T-helper 2 cell (primary cell): ENCODE measurements at places on chromosomes 2 and 18.

- no peak for DNase-seq
Observed at GRCh38 chr18:64713284-64713683, 564.4 kb upstream of the LINC00305 start.

DNA sequence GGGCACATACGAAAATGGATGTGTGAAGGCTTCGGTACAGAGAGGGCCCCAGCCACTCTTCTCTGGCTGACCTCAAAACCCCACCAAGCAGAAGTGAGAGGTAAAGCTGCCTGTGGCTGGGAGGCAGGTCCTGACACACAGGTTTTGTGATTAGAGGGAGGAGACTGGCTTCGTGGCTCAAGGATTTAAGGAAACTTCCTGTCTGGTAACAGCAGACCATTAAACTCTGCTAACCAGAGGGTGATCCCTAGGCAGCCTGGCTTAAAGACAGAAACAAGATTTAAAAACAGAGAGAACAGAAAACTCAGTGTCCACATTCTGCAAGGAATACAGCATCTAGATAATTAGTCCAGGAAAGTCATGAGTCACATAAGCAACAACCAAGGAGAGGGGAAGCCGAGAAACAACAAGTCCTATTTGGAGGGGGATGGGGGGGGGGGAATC is 101.9 kb downstream of the NFATC1 start:
- DNase-seq, result no peak

- DNase-seq, result no peak
Observed at GRCh38 chr2:126802774-126803433, 95.8 kb upstream of the TEX51 start.

GRCh38 chr2:39618736-39619135 is 47.0 kb upstream of the TMEM178A start:
- DNase-seq, result no peak

- DNase-seq, result no peak
Observed at GRCh38 chr2:136444323-136444722, 321.0 kb upstream of the THSD7B start.

GRCh38 chr2:5372141-5372540 is 320.0 kb upstream of the SOX11 start:
- DNase-seq, result no peak

GRCh38 chr2:136765256-136766072 is at the start of gene THSD7B:
THSD7B (plus strand) TSS chr2:136765545; CDS start chr2:136882179, 116,634 bp downstream.
- DNase-seq, result no peak

GRCh38 chr2:215590010-215590745 is 154.3 kb upstream of the FN1 start:
- no peak for DNase-seq

DNA sequence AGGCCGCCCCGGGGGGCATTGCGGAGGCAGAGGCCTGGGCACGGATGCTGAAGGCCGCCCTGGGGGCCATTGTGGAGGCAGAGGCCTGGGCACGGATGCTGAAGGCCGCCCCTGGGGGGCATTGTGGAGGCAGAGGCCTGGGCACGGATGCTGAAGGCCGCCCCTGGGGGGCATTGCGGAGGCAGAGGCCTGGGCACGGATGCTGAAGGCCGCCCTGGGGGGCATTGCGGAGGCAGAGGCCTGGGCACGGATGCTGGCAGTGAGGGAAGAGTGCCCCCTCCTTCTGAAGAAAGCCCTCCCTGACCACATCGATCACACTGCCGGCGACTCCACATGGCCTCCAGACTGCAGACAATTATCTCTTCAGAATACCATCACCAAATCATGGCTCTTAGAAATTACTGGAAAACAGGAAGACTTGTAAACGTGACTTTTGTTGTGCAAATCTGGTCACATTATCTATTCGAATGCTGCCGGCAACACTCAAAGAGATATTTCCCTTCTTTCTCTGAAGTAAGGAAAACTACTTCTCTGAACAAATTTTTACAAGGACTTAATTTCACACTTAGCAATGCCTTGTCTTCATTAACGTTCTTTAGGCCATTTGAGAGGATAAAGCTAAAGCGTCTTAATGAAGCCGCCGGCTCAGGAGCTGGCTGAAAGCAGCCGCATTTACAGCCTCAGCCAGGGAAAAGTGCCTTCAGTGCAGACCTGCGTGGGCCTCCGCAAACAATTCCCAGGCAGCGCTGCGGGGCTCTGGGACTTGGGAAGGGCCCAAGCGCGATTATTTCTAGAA is 18.1 kb upstream of the SNTG2 start:
- DNase-seq, result no peak

DNA sequence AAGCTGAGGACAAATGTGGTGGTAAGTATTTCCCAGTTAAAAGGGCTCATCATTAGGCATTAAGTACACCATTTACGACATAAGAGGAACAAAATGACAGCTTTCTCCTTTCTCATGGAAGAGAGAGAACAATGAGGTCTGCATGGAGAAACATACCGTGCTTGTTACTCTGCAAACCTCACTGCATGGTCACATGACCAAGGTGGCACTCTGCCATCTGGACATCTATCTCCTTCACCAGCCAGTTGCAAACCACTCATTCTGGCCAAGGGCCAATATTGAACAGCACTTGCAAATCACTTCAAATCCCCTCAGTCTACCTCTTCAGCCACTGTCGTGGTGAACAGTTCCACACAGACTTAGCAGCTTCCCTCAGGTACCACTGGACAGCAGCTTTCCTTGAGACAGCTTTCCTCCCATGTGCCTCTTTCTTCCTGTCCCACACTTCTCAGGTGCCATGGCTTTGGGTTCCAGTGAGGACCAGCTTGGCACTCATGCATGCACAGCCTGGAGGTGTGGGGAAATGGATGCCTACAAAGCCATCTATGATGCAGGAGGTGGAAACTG is 29.5 kb upstream of the DPP4 start:
- no peak for DNase-seq

DNA sequence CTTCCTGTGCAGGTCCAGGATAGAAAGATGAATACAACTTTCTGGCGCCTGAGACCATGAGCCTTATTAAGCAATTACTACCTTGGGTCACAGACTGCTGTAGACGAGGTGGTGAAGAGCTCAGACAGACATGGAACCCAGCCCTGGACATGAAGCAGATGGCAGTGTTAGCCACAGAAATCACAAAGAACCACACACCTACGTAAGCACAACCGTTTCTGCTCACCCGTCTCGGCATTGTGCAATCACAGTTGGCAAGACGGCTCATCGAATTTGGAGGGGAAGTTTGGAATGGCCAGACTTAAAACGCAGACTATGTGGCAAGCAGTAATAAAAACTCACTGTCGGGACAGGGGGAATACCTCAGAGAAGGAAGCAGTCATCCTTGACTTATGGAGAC is 24.3 kb upstream of the ASPRV1 start:
- no peak for DNase-seq

DNA sequence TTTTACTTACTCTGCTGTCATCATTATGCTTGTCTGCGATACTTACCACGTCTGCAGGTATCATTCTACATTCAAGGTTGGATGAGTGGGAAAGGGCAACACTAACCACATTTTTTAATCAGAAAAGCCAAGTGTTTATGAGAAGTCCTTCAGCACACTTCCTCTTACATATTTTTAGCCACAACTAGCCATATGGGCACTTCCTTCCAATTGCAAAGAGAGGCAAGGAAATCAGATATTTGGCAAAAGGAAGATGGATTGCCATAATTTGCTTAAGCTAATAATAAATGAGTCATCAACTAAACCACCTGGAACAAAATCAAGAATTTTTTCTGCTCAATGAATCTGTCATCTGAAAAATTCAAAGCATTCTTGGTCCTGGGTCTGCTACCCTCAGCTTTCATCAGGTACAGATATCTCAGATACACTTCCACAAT is 16.7 kb upstream of the MRO start:
- DNase-seq, result no peak

- no peak for DNase-seq
Observed at GRCh38 chr2:117855886-117856285, 41.4 kb downstream of the DDX18 start.

DNA sequence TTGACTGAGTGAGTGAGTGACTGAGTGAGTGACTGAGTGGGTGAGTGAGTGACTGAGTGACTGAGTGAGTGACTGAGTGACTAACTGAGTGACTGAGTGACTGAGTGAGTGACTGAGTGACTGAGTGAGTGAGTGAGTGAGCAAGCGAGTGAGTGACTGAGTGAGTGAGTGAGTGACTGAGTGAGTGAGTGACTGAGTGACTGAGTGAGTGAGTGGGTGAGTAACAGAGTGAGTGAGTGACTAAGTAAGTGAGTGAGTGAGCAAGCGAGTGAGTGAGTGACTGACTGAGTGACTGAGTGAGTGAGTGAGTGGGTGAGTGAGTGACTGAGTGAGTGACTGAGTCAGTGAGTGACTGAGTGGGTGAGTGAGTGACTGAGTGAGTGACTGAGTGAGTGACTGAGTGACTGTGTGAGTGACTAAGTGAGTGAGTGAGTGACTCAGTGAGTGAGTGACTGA is 11.9 kb downstream of the MAL start:
- DNase-seq, result no peak

GRCh38 chr18:519019-519879 is 18.7 kb upstream of the COLEC12 start:
- DNase-seq, result no peak

DNA sequence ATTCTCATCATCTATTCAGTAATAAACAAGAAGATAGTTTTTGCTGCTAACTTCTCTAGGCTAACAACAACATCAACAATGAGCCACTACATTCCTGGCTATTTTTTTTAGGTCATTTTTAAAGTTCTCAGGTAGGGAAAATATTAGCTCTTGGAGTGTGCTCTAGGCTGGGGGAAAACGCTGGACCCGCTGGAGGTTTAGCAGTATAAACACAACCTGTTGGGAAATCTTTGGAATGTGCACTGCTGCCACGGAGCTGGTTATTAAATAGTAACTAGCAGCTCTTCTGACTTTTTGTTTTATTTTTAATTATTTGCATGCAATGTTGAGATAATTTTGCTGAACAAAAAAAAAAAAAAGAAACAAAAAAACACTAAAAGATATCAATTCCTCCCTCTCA is 892.1 kb upstream of the ACVR2A start:
- no peak for DNase-seq

DNA sequence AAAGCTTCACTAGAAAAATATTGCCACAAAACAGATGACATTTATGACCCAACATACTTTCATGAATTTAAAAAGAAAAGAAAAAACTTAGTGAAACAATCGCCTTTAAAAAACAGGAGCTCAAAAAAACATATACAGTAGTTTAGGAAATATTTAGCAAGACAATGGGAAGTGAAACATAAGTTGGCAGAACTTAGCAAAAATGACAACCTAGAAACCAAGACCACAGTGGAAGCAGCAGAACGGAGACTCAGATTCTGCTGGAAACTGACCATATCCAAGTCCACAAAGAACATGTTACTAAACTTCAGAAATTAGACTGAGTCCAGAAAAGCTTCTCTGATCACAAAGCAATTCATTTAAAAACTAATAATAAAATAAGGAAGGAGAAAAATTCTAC is 41.8 kb upstream of the CTAGE1 start:
- no peak for DNase-seq

- no peak for DNase-seq
Observed at GRCh38 chr2:86628091-86628522, 4.4 kb upstream of the RNF103 start.

DNA sequence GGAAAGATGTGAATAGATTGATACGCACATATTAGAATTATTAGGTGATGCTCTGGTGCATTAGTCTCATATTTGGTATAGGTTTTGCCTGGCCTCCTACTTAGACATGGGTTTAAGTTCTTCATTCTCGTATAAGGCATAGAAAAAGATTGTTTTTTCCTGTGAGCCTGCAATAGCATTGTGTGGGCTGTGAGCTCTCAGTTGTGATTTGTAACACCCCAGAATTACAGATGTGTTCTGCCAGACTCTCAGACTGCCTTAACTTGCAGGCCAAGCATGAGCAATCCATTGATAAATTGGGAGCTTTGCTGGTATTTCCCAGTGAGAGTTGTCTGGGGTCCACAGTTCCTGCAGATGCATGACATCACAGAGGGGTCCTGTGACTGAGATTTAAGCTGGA is 95.7 kb downstream of the MAPRE2 start:
- no peak for DNase-seq

DNA sequence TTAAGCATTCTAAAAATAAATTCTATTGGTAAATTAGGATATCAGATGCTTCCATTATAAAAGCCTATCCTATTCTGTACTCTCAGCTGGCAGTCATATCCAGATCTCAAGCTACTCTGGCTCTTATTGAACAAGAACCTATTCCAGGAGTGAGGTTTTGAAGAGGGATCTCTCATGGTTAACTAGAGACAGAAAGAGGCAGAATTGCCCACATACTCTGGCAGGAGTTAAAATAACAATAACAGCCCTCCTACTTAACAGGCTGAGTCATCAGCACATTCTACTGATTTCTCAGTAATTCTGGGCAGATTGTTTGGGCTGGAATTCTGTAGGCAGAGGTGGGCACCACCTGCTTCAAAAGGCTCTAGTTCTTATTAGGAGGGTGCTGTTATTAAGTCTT is 142.0 kb upstream of the UNC80 start:
- no peak for DNase-seq

GRCh38 chr2:29443151-29443550 is 327.9 kb downstream of the CLIP4 start:
- no peak for DNase-seq

DNA sequence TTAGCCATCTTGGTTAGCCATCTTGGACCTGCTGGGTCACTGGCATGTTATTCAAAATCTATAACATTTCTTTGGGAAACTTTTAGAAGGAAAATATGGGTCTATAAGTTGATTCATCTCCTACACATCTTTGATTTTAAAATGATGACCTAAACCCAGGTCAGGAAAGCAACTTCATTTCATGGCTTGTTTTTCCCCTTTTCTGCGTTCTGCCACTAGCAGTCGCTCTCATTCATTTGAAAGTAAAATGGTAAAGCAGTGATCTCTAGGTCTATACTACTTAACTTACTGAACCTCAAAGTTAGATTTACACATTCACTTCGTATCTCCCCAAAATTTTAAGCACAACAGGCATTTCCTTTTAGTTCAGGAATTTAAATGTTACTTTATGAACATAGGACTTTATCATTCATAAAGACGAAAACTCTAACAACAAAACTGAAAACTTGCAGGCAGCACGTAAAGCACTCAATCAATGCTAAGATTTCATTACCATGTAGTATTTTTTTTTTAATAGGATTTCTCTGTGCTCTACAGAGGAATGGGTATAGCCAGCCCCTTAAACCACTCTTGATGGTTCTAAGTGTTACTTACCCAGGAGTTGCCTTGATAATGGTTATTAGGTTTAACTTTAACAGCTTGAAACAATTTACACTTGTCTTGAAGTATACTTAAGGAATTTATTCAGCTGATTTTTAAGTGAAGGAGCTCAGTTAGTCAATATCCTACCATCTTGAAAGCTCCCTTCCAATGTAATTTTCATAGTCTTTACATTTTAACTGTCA is 62.5 kb downstream of the GORASP2 start:
- no peak for DNase-seq
